Suppressor macrophage treated with lipopolysaccharide for 4 hours (primary cell): ENCODE measurements at places on chromosomes 2 and 18.

- peak; percentile 87 for DNase-seq
These were observed 161.1 kb downstream of the ARL4C start for GRCh38 chr2:234335661-234336228.

DNA sequence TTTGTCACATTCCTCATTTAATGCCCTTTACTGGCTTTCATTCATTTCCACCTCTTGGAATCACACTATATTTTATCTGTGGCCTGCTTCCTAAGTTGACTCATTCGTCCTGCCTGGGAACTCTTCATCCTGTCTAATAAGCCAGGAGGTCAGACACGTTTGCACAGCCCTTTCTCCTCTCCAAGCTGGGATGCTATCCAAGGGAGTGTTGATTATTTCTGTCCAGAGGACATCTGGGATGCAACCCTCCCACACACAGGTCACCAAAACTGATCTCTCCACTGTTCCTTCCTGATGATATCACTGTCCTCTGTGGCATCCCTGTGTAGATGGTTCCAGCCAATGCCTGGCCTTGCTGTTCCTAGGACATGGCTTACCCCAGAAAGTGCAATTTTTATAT lies 79.8 kb upstream of the NOSTRIN start:
- DNase-seq = no peak

DNA sequence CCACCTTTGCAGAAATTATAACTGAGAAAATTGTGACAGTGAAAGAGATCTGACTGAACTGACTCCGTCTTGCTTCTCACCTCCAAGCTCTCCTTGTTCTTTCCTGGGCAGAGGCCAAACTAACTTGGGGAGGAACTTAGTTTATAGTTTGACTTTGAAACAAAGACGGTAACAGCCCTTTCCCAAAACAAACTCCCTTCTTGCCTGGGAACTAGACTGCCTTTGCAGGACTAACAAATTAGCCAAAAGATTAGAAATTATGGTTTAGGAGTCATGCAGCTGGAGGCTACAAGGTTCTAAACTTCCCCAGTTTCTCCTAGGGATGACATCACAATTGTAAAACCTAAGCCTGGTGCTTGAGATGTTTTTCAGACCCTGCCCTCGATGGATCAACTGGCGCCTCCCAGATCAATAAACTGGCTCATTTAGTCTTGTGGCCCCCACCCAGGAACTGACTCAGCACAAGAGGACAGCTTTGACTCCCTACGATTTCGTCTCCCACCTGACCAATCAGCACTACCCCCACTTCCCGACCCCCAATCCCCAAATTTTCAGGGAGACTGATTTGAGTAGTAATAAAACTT lies 137.7 kb downstream of the ALPK2 start:
- DNase-seq = no peak

DNA sequence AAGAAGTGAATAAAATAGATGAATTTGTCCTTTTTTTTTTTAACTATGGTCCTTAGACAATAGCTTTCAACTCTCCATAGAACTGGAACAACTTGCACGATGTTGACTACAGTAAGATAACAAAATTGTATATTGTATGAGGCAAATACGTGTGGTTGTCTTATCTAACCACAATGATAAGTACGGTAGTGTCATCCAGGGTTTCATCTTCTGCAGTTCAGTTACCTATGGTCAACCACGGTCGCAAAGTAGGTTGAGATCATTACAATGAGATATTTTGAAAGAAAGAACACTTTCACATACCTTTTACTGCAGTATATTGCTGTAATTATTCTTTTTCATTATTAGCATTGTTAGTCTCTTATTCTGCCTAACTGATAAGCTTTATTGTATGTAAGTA lies 295.2 kb downstream of the PARD3B start:
- no peak for DNase-seq

DNA sequence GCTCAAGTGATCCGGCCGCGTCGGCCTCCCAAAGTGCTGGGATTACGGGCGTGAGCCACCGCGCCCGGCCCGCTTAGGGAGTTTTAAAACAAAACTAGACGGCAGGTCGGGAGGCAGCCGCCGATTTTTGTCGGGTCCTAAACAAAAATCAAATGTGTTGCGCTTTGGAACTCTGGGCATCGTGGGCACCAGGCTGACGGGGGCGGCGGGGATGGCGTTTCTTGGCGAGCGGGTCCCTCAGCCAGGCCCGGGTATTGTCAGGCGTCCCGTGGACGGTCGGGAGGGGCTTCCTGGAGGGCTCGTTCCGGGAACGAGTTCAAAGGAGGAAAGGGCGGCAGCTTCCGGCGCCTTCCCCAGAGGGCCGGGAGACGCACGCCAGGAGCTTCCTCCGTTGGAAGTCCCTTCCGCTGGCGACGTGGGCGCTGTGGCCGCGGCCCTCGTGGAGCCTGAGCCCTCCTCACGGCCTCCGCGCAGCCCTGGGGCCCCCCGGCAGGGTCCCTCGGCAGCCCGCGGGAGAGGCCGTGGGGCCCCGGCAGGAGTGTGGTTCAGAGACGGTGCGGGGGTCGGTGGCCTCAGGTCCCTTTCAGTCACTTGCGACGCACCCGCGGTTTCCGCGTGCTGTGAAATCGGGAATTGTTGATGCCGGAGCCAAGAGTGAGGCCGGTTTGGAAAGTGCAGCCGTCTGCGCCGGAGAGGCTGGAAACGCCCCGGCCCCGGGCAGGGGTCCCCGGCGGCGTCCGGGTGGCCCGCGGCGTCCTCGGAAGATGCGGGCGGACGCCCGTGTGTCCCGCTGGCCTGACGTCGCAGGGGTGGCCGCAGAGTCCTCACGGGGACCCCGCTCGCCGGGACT lies 59.3 kb downstream of the EMILIN2 start:
- peak; percentile 91 for DNase-seq

GRCh38 chr2:179861027-179861415 lies 391 bp downstream of the ZNF385B start:
- no peak for DNase-seq

DNA sequence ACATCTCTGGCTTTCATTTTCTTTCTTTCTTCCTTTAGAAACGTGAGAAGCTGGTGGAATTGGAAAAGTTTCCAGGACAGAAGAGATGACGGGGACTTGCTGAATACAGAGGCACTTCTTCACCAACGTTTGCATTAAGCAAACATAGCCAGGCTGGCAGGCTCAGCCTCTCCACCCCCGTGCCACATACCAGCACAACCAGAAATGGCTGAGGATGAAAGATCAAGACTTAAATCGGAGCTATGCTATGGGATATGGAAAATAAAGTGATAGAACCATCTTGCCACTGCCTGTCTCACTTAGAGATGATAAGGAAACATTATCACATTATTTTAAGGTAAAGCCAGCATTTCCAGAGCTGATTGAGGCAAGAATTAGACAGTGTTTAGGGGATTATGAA lies 483.3 kb downstream of the BCL11A start:
- DNase-seq = no peak

GRCh38 chr2:101080211-101081068 lies 70.7 kb downstream of the TBC1D8 start:
- no peak for DNase-seq

DNA sequence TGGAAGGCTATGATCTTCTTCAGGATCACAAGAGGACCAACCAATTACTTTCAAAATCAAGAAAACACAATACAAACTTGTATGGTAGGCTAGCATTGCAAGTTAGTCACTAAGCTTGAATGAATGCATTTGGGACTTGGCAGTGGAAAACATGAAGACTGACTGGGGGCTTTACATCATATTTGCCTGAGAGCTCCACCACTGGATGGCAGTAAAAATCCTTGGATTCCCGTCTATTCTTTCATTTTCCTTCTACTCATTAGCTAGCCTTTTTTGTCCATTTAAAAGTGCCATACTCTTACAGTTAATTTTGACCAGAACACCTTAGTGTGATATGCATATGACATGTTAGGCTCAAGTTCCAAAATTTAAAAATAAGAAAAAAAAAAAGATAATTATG lies 63.5 kb upstream of the RASGRP3 start:
- peak; percentile 54 for DNase-seq

- peak; percentile 17 for DNase-seq
These were observed 24.9 kb upstream of the BZW1 start for GRCh38 chr2:200786826-200787225.

GRCh38 chr2:66574701-66575624 lies 140.0 kb downstream of the MEIS1 start:
- DNase-seq = peak; percentile 59

GRCh38 chr2:187549193-187549592 lies 5.0 kb downstream of the TFPI start:
- DNase-seq = no peak

GRCh38 chr2:231104115-231104713 lies 20.6 kb downstream of the HTR2B start:
- peak; percentile 81 for DNase-seq

DNA sequence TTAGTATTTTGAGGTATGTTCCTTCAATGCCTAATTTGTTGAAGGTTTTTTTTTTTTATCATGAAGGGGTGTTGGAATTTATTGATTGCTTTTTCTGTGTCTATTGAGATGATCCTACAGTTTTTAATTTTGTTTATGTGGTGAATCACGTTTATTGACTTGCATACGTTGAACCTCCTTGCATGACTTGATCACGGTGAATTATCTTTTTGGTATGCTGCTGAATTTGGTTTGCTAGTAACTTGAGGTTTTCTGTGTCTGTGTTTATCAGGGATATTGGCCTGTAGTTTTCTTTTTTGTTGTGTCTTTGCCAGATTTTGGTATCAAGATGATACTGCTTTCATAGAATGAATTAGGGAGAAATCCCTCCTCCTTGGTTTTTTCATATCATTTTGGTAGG lies 23.9 kb downstream of the CLIP4 start:
- DNase-seq = no peak

GRCh38 chr18:78735131-78736014 lies 244.2 kb upstream of the SALL3 start:
- DNase-seq = no peak

GRCh38 chr2:18213986-18214385 lies 335.5 kb downstream of the KCNS3 start:
- no peak for DNase-seq

- DNase-seq = no peak
These were observed 131.0 kb downstream of the SNTG2 start for GRCh38 chr2:1081451-1082225.

DNA sequence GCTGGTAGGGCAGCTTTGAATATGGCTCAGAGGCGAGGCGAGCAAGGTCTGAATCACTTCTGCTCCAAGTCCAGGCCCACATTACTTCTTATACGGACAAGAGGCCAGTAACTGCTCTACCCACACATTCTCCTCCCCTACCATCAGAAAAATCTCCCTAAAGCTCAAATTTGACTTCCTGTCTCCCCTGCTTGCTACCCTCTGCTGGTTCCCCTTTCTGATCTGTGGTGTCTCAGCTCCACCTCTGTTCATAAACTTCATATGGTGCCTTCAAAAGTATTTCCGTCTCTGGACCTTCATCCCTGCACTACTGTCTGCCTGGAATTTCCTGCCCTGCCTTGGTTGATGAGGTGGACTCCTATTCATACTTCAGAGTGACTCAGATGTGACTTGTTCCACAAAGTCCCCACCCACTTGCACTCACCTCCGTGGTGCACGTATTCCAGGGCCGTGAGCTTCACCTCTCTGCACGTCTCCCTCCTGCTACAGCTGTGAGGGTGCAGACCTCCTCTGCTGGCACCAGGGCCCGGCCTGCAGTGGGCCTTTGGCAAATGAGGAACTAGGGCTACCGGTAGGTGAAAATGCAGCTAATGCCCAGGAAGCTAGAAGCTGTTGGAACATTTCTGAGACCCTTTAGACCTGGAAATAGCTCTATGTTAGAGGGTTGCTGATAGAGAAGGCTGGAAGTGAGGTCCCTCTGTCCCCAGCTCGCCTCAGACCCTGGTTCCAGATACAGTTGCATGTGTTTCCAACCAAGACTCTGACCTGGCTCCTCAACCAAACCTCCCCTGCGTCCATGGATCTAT lies 24.6 kb upstream of the KCMF1 start:
- peak; percentile 80 for DNase-seq

DNA sequence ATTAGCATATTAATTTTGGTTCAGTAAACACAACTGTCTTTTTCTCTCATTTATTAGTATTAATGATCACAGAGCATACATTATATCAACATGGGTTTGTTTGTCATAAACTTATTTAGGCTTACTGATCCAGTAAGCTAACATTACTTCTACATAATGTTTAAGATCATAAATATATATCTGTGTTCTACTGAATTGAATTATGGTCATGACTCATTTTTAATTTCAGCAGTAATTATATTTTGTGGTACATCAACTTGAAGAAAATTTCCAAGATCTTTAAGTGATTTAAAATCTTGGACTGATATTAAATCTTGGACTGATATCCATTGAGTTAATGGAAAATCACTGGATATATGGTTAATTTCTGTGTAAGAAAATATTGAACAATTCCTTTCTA lies 111.7 kb downstream of the CALCRL start:
- DNase-seq = no peak

DNA sequence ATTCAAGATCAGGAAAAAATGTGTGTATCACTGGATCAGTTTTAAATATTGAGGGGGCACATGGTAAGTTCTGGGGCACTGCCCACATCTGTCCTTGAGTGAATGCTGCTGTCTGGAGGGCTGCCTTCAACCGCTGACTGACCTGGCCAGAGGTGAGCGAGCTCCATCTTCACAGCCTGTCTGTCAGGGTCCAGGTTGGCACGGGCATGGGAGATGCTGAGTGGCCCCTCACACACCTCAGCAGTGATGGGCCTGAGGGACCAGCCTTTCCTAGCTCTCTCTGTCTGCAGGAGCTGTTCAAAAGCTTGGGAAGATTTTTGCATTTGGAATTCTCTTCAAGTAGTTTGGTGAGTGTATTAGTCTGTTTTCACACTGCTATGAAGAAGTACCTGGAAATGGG lies 114.8 kb upstream of the ALKAL2 start:
- DNase-seq = no peak

- no peak for DNase-seq
These were observed 134.8 kb downstream of the SH3BP4 start for GRCh38 chr2:235086481-235087184.

GRCh38 chr2:96804986-96805385 lies 11.1 kb upstream of the CNNM3 start:
- peak; percentile 19 for DNase-seq

DNA sequence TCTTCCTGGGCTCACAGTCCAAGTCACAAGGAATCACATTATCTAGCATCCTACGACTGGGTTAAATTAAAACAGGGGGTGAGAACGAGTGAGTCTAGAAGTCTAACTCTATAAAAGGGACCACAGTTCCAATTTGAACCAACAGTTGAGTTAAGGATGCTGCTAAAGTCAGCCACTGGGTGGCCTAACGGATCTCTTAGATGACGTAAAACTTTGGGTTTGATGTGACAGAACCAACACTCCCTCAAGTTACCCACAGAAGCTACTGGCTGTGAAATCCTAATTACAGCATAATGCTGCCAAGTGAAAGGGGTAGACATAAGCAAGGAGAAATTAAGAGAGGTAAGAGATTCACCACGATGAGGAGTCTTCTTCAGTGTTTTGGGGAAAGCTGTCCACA lies 32.7 kb upstream of the RUFY4 start:
- DNase-seq = peak; percentile 68

GRCh38 chr18:10113121-10114022 lies 199.6 kb downstream of the VAPA start:
- DNase-seq = peak; percentile 59
